Activated CD4-positive, alpha-beta T cell treated with anti-CD3 and anti-CD28 coated beads for 4 hours (primary cell): ENCODE measurements at places on chromosomes 3 and 15.

DNA sequence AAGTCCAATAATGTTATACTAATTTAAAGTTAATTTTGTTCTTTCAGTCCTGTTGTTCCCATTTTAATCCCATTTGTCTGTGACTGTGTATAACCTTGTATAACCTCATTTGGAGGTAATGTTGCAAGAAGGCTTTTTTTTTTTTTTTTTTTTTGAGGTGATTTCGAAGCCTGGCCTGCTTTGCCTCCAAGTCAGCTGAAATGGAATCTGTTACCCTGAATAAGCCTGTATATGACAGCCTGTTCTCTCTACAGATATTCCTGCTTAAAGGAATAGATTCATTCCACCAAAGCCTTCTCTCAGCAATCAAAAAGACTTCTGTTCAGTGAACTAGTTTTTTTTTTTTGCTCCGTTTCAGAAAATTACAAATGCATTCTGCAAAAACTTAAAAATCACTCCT, 271.8 kb upstream of the UBE2E1 start:
- no peak for DNase-seq

- DNase-seq = no peak
Observed at GRCh38 chr3:69750549-69750948, 11.3 kb downstream of the MITF start.

DNA sequence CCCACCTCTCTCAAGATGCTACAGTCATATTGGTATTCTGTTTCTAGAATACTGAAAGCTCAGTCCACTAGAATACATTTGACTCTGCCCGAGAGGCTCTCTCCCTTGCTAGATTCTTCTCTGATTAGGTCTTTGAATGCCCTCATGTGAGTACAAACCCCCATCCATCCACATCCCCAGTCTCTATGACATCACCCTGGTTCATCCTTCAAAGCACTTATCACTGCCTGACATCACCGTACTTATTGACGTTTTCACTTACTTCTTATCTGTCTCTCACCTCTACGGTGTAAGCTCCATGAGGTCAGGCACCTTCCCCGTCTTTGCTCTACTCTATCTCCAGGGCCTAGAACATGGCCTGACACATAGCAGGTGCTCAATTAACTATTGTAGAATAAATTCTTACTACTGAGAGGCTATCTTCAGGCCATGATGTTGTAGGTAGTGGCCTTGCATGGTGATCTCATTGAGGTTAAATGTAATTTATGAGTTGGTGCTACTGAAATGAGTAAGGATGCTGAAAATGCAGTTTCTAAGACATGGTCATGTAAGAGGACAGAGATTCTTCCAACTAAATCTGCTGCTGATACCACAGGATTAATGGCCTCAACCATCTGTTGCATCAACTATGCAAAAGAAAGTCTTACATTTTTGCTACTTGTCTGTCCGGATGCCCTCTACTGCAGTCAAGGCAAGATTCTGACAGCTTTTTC, 26.8 kb downstream of the EOGT start:
- no peak for DNase-seq

- DNase-seq = no peak
Observed at GRCh38 chr3:190320594-190321362, 1.5 kb downstream of the CLDN1 start.

GRCh38 chr3:127307916-127308315, 20.1 kb upstream of the PRR20G start:
- no peak for DNase-seq

DNA sequence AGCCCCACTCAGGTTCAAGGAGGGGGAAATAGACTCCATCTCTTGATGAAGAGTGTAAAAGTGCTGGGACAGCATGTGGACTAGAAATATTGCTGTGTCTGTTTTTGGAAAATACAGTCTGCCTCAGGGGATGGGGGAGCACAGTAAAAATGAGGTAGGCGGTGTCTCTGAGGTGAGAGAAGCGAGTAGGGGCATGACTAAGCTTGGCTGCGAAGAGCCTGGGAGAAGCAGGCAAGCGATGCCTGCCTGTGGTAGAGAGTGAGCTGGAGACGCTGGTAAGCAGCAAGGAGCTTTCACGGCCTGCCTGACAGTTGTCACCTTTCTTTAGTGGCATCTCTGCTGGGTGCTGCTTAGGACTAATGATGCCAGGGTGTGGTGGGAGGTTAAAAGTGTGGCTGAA, 49.0 kb upstream of the DCLK3 start:
- no peak for DNase-seq

DNA sequence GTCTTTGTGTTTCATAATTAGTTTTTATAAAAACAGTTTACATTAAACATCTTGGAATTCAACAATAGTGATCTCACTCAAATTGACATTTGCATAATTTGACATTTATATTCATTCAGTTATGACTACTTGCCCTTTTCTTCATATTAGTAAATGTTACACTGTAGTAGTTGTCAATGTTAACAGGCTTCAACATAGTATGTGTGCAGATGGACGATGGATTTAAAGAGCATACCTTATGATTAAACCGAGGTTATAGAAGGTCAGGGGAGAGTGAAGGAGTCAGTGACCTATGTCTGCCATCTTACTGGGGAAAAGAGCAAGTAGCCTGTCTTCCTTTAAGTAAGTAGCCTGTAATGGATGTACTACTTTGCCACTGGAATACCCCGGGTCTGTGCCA, 8.5 kb upstream of the CCNB2 start:
- DNase-seq = no peak

GRCh38 chr15:76147906-76148570, 88.3 kb downstream of the TMEM266 start:
- peak; percentile 65 for DNase-seq

DNA sequence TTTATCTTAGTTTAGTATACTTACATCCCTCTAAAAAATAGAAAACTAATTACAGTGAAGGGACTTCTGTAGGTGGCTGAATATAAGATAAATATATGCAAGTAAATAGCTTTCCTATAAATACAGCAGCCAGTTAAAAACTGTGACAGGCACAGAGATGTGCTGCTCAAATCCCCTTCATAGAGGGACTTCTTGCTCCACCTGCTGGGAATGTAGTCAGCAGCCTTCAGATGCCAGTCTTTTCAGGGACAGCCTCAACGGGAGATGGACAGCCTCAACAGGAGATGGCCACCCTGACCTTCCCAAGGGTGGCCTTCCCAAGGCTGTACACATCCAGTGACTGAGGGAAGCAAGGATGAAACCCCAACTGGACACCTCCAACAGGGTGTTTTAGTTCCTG, 15.7 kb upstream of the PRR23E start:
- DNase-seq = no peak
